Panc1 (cell line): ENCODE measurements at places on chromosomes 11 and 22. TPM values are rescaled to one million over a fixed set of nuclear protein-coding genes. Genes with fewer than 3 reads are reported as not detected.

DNA sequence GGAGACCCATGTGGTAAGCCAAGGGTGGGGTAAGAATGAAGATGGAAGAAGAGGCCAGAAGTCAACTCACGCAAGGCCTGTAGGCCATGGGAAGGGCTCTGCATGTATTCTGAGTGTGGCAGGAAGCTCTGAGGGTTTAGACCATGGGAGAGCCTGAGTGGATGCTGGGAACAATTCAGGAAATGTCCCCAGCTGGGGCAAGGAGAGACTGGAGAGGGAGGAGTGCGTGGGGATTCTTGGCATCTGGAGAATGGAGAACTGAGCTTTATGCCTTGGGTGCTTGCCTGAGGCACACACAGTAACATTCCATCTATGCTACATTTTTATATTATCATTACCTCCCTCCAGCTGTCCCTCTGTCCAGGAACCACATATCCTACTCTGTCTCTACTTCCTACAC is 50.4 kb upstream of the CD82 start:
- DNase-seq, result no peak

- DNase-seq, result no peak
These were observed 10.8 kb downstream of the PRR5L start for GRCh38 chr11:36306888-36307287.

GRCh38 chr22:44540756-44541670 is 43.0 kb upstream of the RTL6 start:
- no peak for DNase-seq

GRCh38 chr11:88104408-88104807 is 70.8 kb downstream of the RAB38 start:
- no peak for DNase-seq

DNA sequence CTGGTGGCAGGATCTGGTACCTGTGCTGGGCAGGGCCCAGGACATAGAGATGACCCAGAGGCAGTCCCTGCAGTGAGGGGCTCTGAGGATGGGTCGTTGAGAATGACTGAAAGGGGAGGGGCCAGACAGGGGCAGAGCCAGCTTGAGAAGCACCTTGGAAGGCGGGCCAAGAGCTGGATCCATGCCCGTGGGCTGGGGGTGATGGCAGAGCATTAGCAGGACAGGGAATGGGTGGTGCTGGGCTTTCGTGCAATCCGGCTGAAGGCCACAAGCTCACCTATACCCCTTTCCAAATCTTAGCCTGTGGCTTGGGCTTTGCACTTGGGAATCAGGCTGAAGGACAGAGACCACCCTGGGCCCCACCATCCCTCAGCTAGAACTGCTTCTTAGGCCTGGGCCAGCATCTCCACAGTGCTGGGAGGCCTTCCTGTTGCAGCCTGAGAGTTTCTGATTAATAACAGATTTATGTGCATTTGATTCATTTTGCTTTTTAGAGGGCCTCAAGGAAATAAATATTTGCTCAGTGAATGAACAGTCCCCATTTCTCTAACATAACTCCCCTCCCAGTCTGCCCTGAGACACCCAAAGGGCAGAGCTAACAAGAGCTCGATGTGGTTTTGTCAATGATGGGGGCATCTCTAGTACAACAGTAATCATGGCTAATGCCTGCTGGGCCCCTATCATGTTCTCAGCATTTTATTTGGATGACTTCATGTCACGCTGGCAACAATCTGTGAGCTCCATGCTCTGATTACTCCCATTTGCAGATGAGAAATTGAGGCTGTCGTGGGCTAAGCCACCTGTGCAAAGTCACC is 39.3 kb downstream of the RIBC2 start:
- no peak for DNase-seq

DNA sequence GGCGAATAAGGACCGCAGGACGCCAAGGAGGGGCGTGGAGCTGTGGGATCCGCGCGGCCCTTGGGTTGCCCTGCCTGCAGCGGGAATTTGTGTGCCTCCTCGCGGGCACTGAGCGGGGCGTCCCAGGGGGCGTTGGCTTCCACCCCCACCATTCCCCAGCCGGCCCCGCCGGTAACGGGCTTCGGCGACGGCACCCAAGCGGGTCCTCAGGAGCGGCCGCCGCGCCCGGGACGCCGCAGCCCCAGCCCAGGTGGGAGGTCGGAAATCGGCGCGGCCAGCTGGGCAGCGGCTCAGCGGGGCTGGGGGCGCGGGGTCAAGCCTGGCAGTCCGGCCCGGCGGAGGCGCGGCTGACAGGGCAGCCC is 320 bp downstream of the CLTCL1 start:
- DNase-seq, result no peak

GRCh38 chr22:40862013-40862412 is at the start of gene DNAJB7:
Gene DNAJB7 (minus strand): TSS chr22:40862113. CDS start chr22:40861994, 119 bp downstream.
- no peak for DNase-seq

GRCh38 chr11:26837154-26837553 is 115.3 kb upstream of the SLC5A12 start:
- no peak for DNase-seq

DNA sequence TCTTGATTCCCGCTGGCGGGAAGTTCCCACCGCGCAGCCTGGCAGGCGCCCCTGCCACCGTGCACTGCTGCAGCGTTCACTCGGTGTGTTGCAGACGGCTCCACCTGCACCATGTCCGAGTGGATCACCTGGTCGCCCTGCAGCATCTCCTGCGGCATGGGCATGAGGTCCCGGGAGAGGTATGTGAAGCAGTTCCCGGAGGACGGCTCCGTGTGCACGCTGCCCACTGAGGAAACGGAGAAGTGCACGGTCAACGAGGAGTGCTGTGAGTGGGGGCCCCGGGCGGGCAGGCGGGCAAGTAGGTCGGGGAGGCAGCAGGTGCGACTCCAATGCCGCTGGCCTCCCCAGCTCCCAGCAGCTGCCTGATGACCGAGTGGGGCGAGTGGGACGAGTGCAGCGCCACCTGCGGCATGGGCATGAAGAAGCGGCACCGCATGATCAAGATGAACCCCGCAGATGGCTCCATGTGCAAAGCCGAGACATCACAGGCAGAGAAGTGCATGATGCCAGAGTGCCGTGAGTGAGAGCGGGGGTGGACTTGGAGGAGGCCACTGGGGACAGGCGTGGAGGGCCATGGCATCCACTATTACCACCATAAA is 99.7 kb downstream of the RRAS2 start:
- DNase-seq, result no peak

DNA sequence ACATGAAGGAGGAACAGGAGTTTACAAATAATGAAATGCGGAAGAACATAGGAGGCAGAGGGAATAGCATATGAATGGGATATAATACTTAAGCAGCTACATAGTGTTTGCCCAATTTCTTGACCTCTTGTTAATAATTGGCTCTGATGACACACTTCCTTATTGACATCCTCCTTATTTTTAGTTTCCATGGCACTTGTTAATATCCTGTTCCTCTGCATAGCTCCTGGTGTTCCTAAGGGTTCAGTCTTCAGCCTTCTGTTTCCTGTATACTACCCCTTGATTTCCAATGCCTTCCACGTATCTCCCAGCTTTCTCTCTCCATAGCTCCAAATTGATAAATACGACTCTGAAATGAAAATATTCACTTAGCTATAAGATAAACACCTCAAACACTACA is 663.8 kb upstream of the API5 start:
- DNase-seq, result no peak

GRCh38 chr22:47564651-47565434 is 802.4 kb downstream of the TBC1D22A start:
- DNase-seq, result no peak

- DNase-seq, result no peak
These were observed 16.4 kb upstream of the FGF4 start for GRCh38 chr11:69791276-69792180.

DNA sequence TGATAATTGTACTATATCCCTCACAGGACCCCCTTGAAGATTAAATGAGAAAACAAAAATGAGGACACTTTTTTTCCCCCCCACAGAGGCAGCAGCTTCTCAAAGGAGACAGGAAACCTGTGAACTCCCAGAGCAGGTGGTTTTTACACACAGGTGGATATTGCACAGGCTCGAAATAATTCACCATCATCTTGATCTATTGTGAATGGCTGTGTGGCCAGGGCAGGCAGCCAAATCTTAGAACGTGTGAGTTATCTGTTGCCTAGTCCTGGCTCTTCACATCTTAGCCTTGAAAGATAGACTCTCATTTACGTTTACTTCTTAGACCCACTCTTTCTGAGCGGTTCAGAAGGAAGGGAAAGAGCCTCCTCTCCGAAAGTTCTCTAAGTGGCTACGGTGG is 23.5 kb downstream of the PPFIBP2 start:
- DNase-seq, result no peak

- DNase-seq, result no peak
These were observed 13.6 kb downstream of the MRPL21 start for GRCh38 chr11:68889948-68890446.

GRCh38 chr11:73170140-73170539 is 28.0 kb upstream of the FCHSD2 start:
- no peak for DNase-seq

- no peak for DNase-seq
These were observed 47.0 kb upstream of the TIMP3 start for GRCh38 chr22:32754413-32755041.

DNA sequence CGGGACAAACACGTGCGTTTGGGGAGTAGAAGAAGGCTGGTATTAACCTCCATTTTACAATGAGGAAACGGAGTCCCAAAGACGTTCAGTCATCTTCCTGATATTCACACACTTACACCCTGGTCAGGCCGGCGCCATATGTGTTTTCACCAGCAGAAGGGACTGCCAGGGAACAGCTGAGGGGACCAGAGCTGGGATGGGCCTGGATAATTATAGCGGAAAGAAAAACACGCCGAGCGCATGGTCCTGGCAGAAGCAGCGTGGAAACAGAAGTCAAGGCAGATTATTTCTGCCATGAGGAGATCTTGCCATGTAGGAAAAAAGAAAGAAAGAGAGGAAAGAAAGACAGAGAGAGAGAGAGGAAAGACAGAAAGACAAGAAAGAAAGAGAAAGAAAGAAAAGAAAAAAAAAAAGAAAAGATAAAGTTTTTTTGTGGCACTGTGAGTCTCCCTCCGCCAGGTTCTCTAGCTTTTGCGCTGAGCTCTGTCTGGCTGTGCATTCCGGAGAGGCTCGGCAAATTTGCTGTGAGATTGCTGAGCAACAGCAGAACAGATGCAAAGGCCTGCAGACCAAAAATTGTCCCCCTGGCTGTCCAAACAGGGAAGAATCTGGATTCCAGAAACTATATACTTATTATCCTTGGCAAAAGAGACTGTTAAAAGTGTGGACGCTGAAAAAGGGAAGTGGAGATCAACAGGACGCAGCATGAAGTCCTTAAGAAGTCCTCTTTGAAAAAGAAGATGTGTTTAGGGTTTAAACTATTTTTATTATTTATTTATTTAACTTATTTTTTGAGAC is 1.3 kb upstream of the UCP2 start:
- no peak for DNase-seq

GRCh38 chr11:78216571-78217287 is 28.0 kb downstream of the USP35 start:
- DNase-seq, result no peak

DNA sequence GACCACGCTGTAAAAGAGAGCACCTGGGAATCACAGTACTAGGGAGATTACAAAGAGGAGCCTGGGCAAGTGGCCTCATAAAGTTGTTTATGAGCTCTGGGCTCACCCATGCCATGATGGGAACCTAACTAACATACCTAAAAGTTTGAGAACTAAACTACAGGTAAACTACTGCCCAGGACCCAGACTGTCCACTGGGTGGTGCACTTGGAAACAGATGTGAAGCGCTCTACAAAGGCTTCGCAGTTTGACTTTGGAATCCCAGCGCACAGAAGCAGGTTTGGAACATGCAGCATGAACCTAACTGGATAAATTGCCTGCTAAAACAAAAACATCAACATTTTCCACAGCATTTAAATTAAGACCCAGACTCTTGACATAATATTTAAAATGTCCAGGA is 418.6 kb downstream of the FAM181B start:
- no peak for DNase-seq

GRCh38 chr11:134502153-134502550 is 90.1 kb upstream of the B3GAT1 start:
- DNase-seq, result no peak

- no peak for DNase-seq
These were observed 504.2 kb upstream of the ARHGAP42 start for GRCh38 chr11:100182927-100183326.

GRCh38 chr11:27239305-27239942 is 123.6 kb downstream of the CCDC34 start:
- DNase-seq, result no peak

DNA sequence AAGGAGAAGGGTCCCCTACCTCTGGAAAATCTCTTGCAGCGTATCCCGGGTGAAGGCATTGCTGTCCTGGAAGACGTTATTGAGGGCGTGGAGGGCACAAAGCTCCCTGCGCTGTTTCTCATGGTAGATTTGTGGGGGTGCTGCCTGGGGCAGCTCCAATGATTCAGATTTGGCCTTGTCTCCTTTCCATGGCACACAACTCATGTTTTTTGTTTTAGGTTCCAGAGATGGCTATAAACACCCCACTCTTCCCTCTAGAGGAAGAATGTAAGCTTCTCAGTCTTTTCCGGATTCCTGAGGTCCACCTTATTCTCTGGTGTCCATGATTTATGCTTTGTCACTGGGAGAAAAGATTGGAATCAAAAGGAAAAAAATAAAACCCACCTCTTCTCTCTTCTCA is 959 bp downstream of the JOSD1 start:
- no peak for DNase-seq

- no peak for DNase-seq
These were observed 131.1 kb downstream of the CRYBB2 start for GRCh38 chr22:25350551-25350971.

- DNase-seq, result peak; percentile 61
These were observed 13.9 kb downstream of the KCNE3 start for GRCh38 chr11:74453373-74453975.

DNA sequence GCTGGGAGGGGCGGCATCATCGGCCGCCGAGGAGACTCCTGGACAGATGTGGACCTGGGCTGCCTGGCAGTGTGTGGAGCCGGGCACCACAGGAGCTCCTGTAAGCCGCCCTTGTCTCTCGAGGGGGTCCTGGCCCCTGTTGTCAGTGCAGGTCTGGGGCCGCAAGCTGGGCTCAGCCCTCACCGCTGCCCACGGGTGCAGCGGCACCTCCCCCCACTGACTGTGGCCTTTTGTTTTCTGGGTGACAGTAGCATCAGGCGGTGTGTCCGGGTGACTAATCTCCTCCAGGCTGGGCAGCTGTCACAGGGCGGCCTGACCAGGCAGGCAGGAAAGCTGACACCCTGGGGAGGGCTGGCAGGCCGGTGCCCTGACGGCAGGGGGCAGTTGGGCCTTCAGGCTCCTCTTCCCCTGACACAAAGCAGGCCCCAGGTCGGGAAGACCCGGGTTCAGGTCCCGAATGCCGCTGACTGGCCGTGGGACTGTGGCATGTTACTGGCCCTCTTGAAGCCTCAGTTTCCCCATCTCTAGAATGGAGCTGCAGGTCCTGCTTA is 16.3 kb downstream of the DGKZ start:
- DNase-seq, result peak; percentile 61

- no peak for DNase-seq
These were observed 6.6 kb upstream of the CARD10 start for GRCh38 chr22:37525746-37526350.

Gene OR52I2
- not detected for total RNA-seq

Gene ANGPTL5
- total RNA-seq, result not detected

Gene CNTN5
- not detected for total RNA-seq

Gene MYO18B
- not detected for total RNA-seq

Gene GAL
- total RNA-seq, result 16.5 TPM

Gene ACTN3
- total RNA-seq, result 0.13 TPM

Gene DEFB131B
- total RNA-seq, result not detected

Gene ANKK1
- total RNA-seq, result 0.08 TPM

Gene CSTPP1
- 29.0 TPM for total RNA-seq

Gene TIRAP
- total RNA-seq, result 19.3 TPM

Gene HPS5
- total RNA-seq, result 27.7 TPM

Gene KCNJ5
- total RNA-seq, result 0.28 TPM

Gene PNPLA5
- not detected for total RNA-seq

Gene MUC5B
- 1.2 TPM for total RNA-seq

Gene SPON1
- 0.10 TPM for total RNA-seq
